EH (cell line): ENCODE measurements at places on chromosomes 5 and 9.

DNA sequence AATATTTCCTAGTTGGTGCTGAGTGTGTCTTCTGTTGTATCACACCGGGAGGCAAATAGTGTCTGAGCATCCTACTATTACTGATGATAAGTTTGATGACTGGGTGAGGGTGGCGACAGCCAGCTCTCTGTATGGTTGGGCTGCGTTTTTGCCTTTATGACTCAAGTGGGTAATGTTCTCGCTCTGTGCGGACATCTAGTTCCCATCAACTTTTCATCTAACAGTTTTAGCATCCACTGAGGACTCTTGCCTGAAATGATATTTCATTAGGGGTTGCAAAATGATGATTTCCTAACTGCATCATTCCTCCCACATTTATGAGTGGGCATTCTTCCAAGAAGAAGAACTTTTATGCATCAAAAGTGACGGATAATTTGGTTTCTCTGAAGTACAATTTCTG, 26.5 kb downstream of the HMCN2 start:
- peak; percentile 19 for DNase-seq

DNA sequence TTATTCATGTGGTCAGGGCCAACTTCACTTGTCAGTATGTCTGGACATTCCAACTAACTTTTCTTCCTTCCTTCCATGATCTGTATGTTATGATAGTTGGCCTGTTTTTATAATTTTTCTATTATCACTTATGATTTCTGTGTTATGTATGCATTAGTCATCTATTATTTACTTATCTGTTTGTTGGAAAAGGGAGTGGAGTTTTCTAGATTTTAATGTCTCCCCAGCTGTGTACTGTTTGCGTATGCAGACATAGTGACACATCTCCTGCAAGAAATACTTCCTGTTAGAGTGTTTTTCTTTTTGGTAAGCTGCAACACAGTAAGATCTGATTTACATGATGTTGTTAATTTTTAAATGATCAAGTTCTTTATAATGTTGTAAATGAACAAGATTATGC, 8.7 kb upstream of the INSYN2B start:
- DNase-seq, result no peak

GRCh38 chr5:67102708-67103107, 93.9 kb downstream of the CD180 start:
- no peak for DNase-seq

DNA sequence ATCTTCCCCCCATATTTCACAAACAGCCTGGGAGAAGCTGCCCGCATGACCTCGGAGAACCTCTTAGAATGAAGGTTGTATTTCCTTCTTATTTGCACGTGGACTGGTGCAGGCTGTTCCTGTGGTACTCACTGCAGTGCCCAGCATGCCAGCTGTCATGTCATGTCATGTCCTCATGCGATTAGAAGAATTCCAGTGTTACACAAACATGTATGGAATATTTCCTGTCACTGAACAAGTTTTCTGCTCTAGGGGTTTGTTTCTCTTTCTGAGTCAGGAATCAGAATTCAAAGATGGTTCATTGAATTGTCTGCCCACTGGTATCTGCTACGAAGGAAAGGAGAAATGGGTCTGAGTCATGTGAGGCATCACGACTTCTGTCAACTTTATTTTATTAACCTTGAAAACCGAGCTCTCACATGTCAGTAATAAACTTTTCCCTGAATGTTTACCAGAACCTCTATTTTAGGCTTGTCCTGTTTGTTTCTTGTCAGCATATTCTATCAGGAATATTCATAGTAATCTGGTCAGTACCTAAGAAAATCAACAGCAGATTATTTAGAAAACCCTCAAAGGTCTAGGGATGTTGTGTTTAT, 415.6 kb downstream of the GADD45G start:
- DNase-seq, result no peak

GRCh38 chr5:92332039-92332438, 948.9 kb upstream of the ARRDC3 start:
- DNase-seq, result peak; percentile 53

GRCh38 chr9:77133011-77133410, 44.3 kb upstream of the VPS13A start:
- peak; percentile 14 for DNase-seq

- no peak for DNase-seq
Observed at GRCh38 chr5:93894601-93895354, 153.4 kb upstream of the POU5F2 start.

- no peak for DNase-seq
Observed at GRCh38 chr9:14243514-14244042, 70.4 kb downstream of the NFIB start.

DNA sequence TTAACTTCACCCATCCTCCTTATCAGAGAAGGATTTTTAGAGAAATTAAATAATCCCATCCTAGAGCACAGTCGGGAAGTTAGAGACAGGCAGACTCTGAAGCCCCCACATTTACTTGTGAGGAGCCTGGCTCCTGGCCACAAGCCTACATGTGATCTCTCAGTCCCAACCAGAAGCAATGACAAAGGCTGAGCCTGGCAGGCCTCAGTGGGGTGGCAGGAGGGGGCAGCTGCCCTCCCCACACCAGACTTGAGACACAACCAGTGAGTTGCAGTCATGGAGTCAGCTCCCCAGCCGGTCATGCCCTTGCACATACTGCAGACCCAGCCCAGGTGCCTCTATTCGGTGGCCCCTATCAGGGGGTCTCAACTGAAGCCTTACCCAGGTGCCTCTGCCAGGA, 11.0 kb downstream of the NAIF1 start:
- DNase-seq, result no peak

DNA sequence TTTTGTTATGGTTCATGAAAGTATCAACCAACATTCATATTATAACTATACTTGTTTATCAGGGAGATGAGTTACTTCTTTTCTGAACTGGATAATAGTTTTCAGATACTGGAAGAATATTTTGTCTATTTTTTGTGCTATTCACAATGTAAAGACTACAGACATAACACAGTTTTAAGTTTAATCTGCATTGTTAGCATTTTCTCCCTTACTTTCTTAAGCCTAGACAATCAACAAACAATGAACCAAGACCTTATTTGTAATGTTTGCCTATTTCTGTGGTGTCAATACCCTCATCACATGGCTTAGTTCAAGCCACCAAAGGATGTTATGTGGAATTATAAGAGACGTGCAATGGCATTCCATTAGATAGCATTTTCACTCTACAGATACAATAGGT, 119.5 kb downstream of the CAVIN4 start:
- no peak for DNase-seq

GRCh38 chr5:158064334-158065123, 205.6 kb upstream of the CLINT1 start:
- DNase-seq, result no peak

DNA sequence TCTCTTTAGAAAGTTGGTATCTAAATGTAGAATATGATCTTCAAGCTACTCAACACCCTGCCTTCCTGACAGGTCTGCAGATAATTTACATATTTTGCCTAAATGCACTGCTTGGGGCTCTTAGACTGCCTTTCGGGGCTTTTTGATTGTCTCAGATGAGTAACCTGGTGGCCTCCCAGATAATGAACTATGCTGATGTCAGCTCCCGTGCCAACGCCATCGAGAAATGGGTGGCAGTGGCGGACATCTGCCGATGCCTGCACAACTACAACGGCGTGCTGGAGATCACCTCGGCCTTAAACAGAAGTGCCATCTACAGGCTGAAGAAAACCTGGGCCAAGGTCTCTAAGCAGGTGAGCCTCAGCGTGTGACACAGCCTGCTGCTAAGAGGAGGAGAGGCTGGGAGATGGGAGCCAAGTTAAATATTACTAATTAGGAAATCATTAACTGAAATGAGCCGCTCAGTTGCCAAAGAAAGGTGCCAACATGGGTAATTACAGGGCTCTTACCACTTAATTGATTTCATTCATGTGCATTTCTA, 20.8 kb upstream of the CKMT2 start:
- DNase-seq, result no peak

DNA sequence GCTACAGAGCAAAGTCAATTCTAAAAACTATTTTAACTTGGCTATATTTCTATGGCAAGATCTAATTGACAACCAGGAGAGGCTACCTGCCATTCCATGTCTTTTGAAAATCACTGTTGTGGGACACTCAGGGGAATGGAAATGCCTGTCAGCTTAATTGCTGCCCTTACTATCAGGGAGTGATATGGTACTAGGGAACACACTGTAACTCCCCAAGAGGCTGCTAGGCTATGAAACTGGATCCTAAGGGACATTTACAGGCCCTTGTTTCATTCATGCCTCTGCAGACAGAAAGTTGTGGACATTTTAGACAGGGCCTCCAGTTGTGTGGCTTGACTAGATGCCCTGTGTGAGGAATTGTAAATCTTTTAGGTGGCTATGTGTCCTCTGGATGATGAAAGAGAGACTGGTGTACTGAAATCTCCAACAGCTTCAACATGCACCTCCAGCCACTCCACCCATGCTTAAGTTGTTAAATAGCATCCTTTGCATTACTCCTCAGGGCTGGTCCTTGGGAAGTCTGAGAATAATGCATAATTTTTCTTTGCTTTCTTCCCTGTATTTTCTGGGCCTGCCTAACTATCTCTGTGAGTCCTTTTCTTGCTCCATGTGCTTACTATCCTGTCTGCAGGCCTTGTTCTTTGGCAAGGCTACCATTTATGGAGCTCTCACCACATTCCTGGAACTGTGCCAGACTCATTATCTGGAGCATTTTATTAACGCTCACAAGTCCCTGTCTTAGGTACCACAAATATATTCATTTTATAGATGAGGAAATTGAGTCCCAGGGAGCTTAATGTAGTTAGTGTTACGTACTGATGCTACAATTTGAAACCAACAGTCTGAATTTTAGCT, 3.2 kb downstream of the MROH2B start:
- DNase-seq, result peak; percentile 41

- DNase-seq, result peak; percentile 93
Observed at GRCh38 chr5:126422994-126423788, at the start of gene GRAMD2B. Gene GRAMD2B (plus strand): TSS chr5:126423409. CDS start chr5:126423607, 198 bp downstream.

DNA sequence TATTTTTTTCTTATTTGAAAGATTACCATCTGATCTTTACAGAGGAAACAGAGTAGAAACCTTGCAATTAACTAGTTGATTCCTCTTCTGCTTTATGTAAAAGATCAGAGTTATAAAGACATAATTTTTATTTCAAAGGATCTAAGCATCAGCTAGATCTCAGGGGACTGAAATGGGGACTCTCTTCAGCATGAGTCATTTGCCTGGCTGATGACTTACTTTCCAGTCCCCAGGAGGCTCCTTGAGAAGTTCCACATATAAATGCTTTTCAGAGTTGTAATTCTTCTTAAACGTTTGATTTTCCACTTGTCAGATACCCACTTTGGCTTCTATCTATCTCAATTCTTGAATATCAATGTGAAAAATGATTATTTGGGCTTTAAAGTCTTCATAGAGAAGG, 389.4 kb downstream of the RAB3C start:
- peak; percentile 20 for DNase-seq

GRCh38 chr9:78035383-78035993, 3.9 kb upstream of the GNAQ start:
- peak; percentile 80 for DNase-seq

- no peak for DNase-seq
Observed at GRCh38 chr9:17171309-17172094, 36.7 kb downstream of the CNTLN start.

- DNase-seq, result no peak
Observed at GRCh38 chr5:132547269-132547668, 3.9 kb upstream of the IL5 start.

GRCh38 chr5:3489239-3489843, 106.3 kb upstream of the IRX1 start:
- no peak for DNase-seq

- peak; percentile 53 for DNase-seq
Observed at GRCh38 chr5:111739416-111739815, 17.6 kb downstream of the NREP start.

DNA sequence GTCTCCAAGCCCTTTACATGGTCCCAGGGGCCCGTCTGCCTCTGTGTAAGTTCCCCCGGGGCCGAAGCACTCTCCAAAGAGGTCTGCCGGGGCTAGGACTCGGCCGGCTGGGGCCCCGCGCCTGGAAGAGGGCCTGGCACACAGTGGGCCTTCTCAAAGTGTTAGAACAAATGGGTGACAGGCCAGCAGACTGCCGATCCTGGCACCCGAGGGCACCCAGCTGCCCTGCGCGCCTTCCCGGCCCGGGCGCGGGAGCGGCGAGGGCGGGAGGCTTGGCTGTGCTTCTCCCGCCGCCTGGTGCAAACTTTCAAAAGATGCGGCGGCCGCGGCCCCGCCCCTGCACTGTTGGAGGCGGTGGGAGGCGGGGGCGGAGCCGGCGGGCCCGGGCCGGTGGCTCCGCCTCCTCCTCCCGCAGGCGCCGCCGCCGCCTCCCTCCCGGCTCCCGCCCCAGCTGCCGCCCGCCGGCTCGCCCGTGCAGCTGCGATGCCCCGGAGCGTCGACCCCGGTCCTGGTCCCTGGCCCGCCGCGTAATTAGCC, at the start of gene NEURL1B:
TSS of gene NEURL1B (plus strand) at position 442 of the 537 bp plus-strand sequence. CDS start 144 bp downstream, outside the sequence.
- peak; percentile 78 for DNase-seq

DNA sequence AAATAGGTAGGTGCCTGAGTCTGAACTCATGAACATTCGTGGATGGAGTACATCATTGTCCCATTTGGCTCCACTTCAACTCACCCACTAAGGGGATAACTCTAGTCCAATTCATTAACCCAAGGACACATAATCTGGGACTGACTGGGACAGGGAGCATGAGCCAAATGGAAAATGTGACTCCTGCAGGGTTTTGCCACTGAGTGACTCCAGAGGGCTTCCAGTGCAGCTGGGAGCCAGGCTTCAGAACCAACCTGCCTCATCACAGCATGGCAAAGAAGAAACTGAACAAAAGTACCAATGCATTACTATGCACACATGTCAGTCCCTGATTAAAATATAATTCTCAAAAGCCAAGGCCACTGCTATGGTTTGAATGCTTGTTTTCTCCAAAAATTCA, 159.7 kb upstream of the SNX2 start:
- DNase-seq, result no peak

- no peak for DNase-seq
Observed at GRCh38 chr9:134059661-134060395, 8.0 kb downstream of the BRD3 start.

- DNase-seq, result no peak
Observed at GRCh38 chr9:129201866-129202265, 23.8 kb upstream of the IER5L start.

GRCh38 chr9:109182940-109183798, 16.1 kb upstream of the FRRS1L start:
- peak; percentile 49 for DNase-seq

DNA sequence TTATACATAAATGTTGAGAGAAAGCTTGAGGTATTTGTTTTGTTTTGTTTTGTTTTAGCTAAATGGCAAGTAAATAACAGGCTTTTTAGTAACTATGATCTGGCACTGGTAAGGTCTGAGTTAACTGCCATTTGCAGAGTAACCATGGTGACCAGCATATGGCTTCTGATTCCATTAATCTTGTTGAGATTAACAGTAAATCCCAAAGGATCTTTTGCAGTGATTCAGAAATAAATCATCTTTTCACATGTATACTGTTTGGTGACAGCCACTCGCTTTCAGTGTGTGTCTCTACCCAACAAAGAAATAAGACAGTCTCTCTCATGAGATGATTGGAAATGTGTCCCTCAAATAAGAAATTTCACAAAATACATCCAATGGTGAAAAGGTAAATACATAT, 235.6 kb downstream of the RAB3C start:
- no peak for DNase-seq

DNA sequence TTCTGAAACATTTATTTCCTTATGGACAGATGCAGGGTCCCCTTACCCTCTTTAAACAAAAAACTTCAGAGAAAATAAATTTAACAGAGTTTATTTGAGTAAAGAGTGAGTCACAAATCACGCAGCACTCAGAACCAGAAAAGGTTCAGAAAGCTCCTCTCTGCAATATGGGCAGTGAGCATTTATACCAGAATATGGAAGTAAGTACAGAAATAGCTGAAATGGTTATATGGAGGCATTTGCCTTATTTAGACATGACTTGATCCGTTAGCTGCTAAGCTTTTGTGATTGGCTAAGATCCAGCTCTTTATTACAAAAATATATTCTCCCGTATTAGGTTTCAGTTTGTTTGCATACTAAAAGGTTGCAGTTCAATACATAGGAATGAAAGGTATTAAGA, 1554.1 kb downstream of the EFNA5 start:
- DNase-seq, result no peak
